ENCODE measurements at places on chromosomes 2 and 18. TPM values are rescaled to one million over a fixed set of nuclear protein-coding genes. Genes with fewer than 3 reads are reported as not detected.

NGEF gene
- total RNA-seq, result 1.5 TPM

FBXO48 gene
- total RNA-seq, result 0.71 TPM

ZNF804A gene
- total RNA-seq, result 0.09 TPM

SCYGR4 gene
- total RNA-seq, result not detected

ANKRD62 gene
- not detected for total RNA-seq

CAPN14 gene
- total RNA-seq, result 0.09 TPM

TRIM54 gene
- 56.0 TPM for total RNA-seq

SCTR gene
- total RNA-seq, result not detected

KCNK3 gene
- 1.1 TPM for total RNA-seq

FEV gene
- total RNA-seq, result not detected

PARD3B gene
- 15.3 TPM for total RNA-seq

CD207 gene
- 0.13 TPM for total RNA-seq

PARD6G gene
- total RNA-seq, result 2.9 TPM

ANKRD23 gene
- total RNA-seq, result 6.5 TPM

DPYSL5 gene
- 10.0 TPM for total RNA-seq

B3GNT7 gene
- total RNA-seq, result 0.62 TPM

ACMSD gene
- total RNA-seq, result not detected

- DNase-seq, result no peak
Observed at GRCh38 chr18:35728676-35729075, 147.1 kb downstream of the GALNT1 start.

- DNase-seq, result peak; percentile 86
Observed at GRCh38 chr2:135960656-135961551, 24.5 kb downstream of the DARS1 start.

GRCh38 chr2:139357972-139358371 is 577.8 kb upstream of the NXPH2 start:
- DNase-seq, result no peak

DNA sequence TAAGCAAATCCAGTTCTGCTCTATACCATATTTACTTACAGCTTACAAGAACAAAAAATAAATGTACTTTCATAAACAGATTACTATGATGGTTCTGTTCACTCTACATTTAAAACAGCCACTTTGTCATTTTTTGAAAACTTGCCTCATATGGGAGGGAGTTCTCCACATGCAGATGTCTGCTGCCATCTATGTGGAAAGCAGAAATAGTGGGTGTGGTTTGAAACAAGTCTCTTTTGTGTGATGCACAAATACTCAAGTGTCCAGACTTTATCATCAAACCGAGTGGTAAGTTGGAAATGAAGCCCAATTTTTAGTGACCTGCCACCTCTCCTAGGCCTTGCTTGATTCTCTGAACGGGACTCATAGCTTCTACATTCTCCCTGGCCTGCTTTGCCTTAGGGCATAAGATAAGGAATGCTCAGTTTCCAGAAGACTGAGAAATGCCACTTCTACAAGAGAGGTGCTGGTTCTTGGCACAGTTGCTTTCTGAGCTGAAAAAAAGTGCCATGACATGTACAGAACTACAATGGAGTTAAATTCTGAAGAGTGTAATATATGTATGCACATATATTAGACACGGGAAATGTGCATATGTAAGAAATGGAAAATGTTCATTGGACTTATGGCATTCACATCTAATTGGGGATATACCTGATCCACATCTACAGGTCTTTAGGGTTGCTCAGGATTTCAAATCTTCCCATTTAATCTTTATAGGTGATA is 221.0 kb downstream of the SLC8A1 start:
- DNase-seq, result peak; percentile 61

DNA sequence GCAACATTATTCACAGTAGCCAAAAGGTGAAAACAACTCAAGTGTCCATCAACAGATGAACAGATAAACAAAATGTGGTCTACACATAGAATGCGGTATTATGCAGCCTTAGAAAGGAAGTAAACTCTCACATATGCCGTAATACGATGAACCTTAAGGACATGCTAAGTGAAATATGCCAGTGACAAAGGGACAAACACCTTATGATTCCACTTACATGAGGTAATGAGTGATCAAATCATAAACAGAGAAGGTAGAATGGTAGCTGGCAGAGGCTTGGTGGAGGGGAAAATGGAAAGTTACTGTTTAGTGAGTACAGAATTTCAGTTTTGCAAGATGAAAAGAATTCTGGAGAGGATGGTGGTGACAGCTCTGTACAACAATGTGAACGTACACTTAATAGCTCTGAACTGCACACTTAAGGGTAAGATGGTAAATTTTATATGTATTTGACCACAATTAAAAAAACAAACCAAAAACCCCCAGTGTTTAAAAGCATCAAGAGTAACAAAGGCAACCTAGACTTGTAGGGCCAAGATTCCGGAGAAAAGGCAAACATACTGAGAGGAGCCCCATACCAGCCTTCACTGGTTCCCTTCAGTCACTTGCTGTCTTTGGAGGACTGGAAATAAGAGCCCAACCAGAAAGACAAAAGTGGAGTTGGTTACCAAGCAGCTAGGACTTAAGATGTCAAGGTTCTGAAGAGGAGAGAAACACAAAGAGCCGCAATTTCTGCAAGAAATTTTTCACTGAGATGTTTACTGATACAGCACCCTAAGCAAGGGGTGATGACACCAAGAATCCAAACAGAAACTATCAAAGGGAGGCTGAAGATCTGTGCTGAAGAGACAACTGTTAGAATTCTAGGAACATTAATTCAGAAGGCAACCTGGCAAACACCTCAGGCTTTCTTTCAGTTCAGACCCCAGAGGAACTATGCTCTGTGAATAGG is 61.3 kb downstream of the CUL3 start:
- no peak for DNase-seq

- peak; percentile 38 for DNase-seq
Observed at GRCh38 chr2:210309548-210310233, 5.3 kb downstream of the MYL1 start.

- DNase-seq, result peak; percentile 58
Observed at GRCh38 chr18:48139431-48140347, 209.2 kb upstream of the SMAD2 start.

- no peak for DNase-seq
Observed at GRCh38 chr2:222663479-222663878, 7.6 kb upstream of the FARSB start.

- DNase-seq, result no peak
Observed at GRCh38 chr2:215966274-215966673, 47.1 kb downstream of the MREG start.

DNA sequence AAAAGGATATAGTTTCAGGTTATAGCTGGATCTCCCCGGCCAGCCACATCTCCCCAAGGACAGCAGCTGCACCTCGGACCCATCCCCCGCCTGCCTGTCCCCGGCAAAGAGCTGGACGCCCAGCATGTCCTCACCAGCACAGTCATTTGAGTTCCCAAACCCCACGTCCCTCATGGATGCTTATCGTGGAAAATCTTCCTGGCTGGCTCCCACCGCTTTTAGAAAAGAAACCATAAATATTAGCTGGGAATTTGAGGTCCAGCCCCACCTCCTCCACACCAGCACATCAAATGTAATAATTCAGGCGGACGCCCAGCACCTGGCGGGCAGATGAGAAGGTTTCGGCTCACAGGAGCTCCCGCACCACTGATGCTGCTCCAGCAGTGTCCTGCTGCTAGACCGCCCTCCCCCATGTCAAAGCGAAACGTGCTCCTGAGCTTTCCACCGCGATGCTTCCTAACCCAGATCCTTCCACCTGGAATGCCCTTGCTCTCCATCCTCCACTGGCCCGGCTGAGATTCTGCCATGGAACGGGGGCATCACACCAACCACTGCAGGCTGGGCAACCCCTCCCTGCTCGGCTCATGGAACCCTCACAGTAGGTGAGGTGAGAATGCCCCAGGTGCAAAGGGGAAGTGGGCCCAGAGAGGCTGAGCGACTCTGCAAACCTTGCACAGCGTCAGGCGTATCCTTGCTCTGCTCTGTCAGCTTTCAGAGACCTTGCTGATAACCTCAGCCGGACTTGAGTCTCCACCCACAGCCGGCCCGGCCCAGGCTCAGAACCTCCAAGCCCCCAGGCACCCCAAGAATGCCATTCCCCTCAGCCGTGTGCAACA is 71.5 kb upstream of the GPC1 start:
- peak; percentile 49 for DNase-seq

DNA sequence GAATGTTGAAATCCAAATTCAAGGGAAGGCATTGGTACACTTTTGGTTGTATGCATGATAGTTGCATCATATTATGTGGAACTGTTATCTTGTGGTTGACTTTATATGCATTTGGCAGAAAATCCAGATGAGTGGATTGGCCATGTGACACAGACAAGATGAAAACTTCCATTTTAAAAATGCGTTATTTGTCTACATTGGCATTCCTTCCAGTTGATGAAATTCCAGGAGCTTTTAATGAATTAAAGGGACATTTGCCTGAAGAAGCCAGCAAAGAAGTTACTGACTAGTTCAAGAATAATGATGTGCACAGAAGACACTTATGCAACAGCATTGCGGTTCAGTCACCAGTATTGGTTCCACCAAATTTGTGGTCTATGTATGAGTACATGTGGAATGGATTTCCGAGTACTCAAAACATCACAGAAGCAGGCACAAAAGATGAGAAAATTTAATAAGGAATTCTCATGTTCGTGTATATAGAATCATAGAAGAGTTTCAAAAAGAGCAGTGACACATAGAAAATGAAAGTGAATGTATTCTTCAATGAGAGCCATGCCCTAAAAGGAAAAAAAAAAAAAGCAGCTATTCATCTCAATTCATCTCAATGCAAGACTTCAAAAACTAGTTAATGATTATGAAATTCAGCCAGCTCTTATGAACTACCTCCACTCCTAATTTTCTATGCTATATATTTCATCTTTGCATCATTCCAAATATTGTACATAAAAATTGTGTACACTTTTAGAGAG is 232.1 kb downstream of the RBM43 start:
- DNase-seq, result no peak

GRCh38 chr18:8987241-8987640 is 115.3 kb upstream of the NDUFV2 start:
- no peak for DNase-seq

DNA sequence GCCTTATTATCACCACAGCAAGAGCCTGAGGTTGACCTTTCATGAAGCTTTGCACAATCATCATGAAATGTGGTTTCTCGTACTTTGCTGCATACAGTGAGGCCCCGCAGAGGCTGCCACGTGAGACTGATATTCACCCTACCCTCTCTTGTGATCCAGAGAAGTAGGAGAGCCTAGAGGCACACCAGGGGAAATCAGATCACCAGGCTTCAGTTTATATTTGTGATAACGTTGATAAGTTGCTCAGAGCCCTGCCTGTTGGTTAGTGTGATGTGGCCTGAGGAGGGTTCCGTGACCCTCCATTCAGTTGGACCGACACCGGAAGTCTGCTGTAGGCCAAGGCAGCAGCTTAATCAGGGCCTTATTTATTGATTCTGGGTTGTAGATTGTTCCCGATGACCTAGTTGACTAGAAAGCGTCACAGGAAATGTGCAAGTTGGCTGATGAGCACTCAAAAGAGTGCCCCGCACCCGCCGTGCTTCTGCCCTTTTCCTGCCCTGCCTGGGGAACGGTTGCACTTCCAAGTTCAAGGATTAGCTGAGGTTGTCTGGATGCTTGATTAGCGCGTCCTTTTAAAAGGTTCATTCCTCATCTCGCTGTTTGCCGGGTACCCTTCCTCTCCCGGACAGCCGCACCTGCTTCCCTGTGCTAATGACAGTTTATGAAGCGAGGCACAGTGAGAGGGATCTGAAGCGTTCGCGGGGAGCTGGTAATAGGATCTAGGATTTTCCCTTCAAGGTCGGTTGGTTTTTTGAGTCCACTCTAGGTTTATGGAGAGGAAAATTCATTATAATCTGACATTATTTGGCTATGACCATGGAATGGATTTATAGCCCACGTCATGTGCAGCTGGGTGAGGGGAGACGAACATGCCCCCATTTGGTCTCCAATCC is 146.4 kb downstream of the SH3RF3 start:
- no peak for DNase-seq

GRCh38 chr2:119029297-119029696 is 87.3 kb downstream of the MARCO start:
- DNase-seq, result no peak

DNA sequence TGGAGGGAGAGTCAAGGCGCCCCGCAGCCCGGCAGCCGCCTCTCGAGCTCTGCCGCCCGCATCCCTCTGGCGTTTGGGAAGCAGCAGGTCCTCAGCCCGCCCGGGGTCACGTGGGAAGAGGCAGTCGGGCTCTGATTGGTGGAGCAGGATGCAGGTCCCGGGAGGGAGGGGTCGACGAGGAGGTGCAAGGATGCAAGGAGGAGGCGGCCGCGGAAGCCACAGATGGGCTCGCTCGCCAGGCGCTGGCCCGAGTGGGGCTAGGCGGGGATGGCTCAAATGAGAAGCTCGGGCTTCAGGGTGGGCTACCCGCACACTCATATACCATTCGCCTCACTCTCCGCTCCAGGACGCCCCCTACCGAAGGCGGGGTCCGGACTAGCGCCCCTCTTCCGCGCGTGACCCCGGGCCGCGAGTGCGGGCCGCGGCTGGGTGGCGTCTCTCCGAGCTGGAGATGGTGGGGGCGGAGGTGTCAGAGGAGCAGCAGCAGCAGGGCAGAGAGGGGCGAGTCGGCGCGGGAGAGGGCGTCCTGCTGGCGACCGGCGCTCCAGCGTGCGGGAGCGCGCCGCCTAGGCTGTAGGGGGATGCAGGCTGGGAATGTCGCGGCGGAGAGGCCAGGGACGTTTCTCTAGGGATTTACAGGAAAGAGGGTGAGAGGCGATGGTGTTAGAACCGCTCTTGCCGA is at the start of gene TMEFF2:
Gene TMEFF2, minus strand, starts transcription at position 68 of the 682 bp plus-strand sequence. CDS start 409 bp downstream, outside the sequence.
- DNase-seq, result peak; percentile 96

DNA sequence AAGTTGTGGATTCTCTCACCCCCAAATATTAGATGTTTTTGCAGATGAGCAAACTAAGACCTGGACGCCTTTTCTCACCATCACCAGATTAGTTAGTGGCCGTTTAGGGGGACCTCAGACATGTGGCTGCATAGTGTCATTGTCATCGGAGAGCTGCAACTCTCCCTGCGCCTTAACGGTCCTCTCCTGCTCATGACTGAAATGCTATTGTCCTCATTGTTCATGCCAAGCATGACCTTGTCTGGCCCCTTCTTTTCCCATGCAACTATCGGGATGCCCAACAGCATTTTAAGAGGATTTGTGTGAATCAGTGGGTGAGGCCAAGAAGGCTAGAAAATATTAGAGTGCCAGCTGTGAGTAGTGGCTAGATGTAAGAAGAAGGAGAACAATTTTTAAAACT is 174.2 kb downstream of the SOCS6 start:
- DNase-seq, result no peak

GRCh38 chr18:66325251-66325650 is 278.6 kb downstream of the CDH19 start:
- DNase-seq, result peak; percentile 37

- DNase-seq, result no peak
Observed at GRCh38 chr2:215900203-215900611, 113.1 kb downstream of the MREG start.

GRCh38 chr2:239666855-239667376 is 266.1 kb upstream of the HDAC4 start:
- DNase-seq, result no peak
